GM10248 (cell line): ENCODE measurements at places on chromosomes 2 and 18.

GRCh38 chr18:74724186-74724585, 126.5 kb downstream of the ZNF407 start:
- DNase-seq: no peak

GRCh38 chr2:110873056-110873502, 140.7 kb downstream of the ACOXL start:
- no peak for DNase-seq

DNA sequence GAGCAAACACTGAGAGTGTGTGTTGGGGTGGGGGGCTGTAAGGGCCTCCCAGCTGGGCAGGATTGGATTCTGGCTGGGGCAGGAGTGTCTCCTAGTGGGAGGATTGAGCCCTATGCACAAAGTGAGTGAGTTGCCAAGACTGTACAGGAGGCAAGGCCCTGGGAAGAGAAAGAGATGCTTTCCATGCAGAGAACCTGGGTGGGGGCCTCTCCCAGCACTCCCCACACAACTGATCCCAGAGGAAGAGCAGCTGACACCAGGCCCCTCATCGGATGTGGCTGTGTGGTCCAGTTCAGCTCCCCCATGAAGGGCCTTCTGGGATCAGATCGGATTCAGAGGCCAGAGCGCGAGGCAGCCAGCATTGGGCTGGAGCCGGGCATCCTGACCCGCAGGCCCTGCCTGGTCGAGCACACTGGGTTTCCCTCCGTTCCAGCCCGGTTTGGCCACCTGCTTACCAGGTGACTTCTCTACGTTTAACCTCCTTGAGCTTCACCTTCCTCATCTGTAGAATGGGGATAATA, 49.4 kb upstream of the FAHD2A start:
- no peak for DNase-seq

- DNase-seq: no peak
Measured at GRCh38 chr2:182593394-182593975, 122.6 kb upstream of the DNAJC10 start.
